Kidney glomerular epithelial cell (primary cell): ENCODE measurements at places on chromosomes 5 and 9.
A peak's percentile ranks its signal among the peaks of the same experiment; 100 is the strongest.

DNA sequence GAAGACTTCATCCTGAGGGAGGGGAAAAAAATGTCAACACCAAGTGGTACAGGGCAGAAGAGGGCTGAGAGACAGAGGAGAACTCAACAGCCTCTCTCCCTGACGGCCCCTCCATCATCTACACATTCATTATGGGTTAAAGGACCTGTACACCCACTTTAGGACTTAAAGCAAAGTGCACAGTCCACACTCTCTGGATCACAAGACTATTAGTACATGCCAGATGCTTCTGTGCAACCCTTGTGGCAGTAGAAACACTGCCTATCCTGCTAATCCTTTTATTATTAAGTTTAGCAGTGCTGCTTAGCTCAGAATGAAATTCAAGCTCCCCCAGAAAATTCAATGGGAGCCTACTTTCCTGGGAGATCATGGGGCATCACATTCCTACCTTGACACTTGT is 1.9 kb downstream of the FRMD3 start:
- no peak for DNase-seq

- no peak for DNase-seq
Observed at GRCh38 chr5:137228816-137229215, 270.3 kb downstream of the SPOCK1 start.

DNA sequence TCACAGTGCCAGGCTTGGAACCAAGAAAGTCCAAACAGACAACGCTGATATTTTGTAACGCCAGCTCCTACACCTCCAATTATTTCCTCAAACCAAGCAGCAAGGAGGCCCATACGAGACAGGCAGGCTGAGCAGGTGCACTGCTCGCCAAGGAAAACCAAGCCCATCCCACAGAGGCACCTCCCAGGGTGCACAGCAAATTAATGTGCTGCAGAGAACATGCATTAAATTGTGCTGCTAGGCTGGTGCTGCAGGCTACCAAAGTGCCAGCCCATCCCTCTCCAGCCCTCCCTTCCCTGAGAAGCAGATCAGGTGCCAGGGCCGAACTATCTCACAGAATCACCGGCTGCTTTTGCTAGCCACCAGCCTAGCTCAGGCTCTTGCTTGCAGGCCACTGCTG is 137.8 kb downstream of the PAX5 start:
- DNase-seq, result no peak

GRCh38 chr5:123806644-123807043 is 294.7 kb downstream of the CSNK1G3 start:
- DNase-seq, result no peak

DNA sequence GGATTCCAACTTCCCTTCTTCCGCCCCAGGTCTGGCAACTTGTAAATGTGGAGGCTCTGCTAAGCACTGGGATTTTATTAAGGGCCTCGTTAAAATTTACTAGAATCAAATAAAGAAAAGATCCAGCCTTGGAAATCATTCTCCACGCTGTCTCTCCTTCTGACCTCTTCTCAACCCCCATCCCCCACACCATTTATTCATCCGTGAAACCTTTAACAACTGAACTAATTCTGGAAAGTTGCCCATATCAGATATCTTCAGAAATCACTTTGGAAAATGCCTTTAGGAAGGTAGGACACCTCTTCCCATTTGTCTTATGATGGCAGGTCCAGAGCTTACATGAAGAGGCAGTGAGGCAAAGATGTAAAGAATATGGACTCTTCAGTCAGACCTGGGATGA is 288.5 kb downstream of the SLIT3 start:
- DNase-seq, result peak; percentile 53

GRCh38 chr9:98931600-98932389 is 11.9 kb upstream of the COL15A1 start:
- DNase-seq, result no peak

- DNase-seq, result no peak
Observed at GRCh38 chr5:38535248-38535750, 21.1 kb downstream of the LIFR start.

- no peak for DNase-seq
Observed at GRCh38 chr9:35705836-35706430, 16.2 kb upstream of the TPM2 start.

GRCh38 chr5:17326600-17327037 is 109.2 kb downstream of the BASP1 start:
- no peak for DNase-seq

DNA sequence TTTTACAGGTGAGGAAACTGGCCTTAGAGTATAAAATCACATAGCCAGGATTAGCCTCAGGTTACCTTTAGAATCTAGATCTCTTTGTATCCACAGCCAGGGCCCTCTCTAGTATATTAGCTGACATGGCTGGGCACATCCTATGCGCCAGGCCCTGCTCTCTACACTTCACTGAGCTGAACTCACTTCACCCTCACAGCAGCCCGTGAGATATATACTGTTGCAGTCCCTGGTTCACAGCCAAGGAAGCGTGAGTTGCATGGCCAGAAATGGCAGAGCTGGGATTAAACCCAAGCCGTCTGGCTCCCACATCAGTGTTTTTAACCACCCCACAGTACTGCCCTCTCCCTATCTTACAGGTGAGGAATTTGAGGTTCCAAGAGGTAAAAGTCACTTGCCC is 58.4 kb downstream of the DAB2IP start:
- DNase-seq, result no peak

GRCh38 chr5:1140171-1140817 is 28.4 kb upstream of the SLC12A7 start:
- DNase-seq, result peak; percentile 32

- DNase-seq, result no peak
Observed at GRCh38 chr5:140242099-140242498, 60.8 kb downstream of the PFDN1 start.

GRCh38 chr5:61020415-61020814 is 75.4 kb downstream of the NDUFAF2 start:
- no peak for DNase-seq
